ENCODE measurements at places on chromosomes 1 and 21.

DNA sequence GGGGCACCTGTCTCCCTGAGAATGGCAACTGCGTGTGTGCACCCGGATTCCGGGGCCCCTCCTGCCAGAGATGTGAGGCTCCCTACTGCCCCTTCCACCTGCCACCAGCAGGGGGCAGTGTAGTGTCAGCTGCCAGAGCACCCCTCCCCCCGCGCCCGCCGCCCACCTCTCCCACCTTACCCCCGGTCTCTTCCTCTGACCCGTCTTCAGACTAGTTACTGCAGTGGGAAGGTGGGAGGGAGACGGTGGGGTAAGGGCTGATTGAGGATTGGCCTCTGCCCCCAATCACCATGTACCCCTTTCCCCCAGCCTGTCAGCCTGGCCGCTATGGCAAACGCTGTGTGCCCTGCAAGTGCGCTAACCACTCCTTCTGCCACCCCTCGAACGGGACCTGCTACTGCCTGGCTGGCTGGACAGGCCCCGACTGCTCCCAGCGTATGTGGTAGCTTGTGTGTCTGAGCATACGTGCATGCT is 10.1 kb upstream of the LRRC71 start:
- peak; percentile 54 for DNase-seq

DNA sequence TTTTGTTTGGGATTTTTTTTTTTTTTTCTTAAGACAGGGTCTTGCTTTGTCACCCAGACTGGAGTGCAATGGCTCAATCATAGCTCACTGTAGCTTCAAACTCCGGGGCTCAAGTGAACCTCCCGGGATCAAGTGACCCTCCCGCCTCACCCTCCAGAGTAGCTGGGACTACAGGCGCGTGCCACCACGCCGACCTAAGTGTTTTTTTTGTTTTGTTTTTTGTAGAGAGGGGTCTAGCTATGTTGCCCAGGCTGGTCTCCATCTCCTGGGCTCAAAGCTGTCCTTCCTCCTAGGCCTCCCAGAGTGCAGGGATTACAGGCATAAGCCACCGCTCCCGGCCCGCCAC is 776 bp downstream of the HLCS start:
- DNase-seq = no peak

GRCh38 chr1:220243947-220244346 is 28.3 kb downstream of the RAB3GAP2 start:
- DNase-seq = no peak

DNA sequence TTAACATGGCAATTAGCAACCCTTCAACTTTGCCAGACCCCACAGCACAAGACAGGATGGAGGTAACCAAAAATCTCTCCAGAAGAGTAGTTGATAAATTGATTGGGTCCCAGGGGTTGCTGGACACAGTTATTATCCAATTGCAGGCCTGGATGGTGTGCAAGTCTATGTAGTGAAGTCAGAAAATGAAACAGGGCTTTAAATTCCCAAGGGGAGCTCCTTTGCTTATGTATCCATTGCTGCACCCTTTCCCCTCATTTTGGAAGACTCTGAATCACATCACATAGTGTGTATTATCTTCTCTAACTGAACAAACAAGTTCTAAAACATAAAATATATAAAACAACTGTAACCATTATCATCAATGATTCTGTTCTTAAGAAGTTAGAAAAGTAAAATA is 550.2 kb downstream of the LMO4 start:
- DNase-seq = no peak

DNA sequence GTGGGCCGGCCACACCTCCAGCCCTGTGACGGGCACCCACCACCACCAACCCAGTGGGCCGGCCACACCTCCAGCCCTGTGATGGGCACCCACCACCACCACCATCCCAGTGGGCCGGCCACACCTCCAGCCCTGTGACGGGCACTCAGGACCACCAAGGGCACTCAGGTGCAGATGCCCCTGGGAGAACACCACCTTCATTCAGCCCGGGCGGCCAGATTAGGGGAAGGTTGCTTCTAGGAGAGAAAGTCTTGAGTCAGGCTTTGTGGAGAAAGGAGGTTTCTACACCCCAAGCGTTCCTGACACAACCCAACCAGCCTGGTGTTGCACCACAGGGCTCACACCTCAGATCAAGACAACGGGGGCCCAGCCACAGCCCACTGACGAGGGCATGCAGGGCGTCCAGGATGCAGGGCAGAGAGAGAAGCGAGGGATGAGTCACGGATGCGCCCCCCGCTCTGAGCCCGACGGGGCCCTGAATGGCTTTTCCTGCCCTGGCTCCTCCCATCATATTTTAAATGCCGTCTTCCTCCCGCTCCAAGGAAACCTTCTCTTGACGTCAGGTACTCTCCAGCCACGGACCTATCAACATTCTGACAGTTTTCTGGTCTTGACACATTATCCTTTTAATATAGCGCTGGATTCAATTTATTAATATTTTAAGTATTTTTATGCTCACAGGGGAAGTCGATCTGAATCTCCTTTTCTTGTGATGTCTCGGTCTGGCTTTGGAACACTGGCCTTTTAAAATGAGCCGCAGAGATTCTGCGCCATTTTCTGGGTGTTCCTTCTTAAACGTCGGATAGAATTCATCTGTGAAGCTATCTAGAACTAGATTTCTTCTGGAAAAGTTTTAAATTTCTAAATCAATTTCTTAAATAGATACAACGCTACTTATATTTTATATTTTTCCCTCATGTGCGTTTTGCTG is 631 bp upstream of the SPATC1L start:
- peak; percentile 62 for DNase-seq

DNA sequence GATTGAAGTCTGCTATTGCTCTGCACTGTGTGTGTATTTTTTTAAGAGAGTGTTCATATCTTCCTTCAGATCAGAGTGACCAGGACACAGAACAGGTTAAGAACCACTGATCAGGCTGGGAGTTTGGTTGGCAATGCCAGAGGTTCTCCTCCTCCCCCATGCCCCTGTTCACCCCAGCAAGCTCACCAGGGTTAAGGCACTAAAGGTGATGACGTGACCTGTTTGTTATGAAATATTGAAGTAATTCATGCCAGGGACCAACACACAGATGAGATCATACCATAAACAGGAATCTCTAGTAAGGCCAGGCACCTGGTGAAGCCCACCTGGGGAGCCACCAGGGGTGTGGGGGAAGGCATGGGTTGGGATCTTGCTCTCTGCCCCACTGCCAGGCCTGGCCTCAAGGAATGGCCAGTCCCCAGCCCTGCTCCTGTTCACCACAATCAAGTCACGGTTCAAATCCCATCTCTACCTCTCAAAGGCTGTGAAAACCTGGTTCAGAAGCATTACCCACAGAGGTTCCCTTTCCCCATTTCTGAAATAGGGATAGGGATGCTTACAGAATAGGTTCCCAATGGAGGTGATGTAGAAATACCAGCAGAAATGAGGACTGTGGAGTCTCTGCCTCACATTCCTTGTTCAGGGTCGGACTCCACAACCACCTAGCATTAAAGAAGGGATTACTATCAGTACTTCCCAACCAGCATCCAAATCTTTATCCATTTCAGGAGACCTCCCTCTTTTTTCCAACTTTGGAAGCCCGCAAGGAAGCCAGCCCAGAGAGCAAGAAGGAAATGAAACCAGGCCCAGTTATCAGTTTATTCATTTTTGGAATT is 2.4 kb downstream of the ID3 start:
- DNase-seq = no peak

DNA sequence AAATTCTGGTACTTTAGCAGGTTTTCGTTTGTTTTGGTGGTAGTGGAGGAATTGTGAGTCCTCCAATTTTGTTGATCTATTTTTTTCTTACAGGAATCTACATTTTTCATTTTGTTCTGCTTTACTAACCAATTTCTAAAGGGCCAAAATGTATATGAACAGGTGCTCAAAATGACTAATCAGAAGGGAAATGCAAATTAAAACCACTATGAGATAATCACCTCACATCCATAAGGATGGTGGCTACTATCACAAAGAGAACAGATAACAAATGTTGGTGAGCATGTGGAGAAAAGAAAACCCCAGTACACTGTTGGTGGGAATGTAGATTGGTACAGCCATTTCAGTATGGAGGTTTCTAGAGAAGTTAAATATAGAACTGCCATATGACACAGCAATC is 134.2 kb downstream of the LMO4 start:
- no peak for DNase-seq

- no peak for DNase-seq
Observed at GRCh38 chr1:235657269-235657668, 7.7 kb upstream of the GNG4 start.

DNA sequence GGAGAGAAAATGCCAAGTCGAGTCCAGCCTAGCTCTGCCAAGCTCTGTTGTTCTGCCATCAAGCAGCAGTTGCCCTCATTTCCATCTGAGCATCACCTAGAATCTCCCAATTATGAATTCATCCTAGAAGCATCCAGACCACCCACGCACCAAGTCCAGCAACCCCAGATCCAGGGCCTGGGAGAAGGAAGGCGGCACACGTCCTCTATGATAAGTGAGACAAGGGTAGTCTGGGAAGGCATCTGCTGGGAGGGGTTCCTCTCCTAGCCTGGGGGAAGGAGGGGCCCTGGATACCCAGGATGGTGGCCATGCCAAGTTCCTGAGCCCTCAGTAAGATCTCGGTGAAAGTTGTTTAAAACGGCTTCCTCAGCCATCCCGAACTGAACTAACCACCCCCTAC is 70.7 kb downstream of the VWA5B1 start:
- no peak for DNase-seq

GRCh38 chr21:44700101-44701022 is 3.4 kb downstream of the KRTAP10-12 start:
- no peak for DNase-seq

DNA sequence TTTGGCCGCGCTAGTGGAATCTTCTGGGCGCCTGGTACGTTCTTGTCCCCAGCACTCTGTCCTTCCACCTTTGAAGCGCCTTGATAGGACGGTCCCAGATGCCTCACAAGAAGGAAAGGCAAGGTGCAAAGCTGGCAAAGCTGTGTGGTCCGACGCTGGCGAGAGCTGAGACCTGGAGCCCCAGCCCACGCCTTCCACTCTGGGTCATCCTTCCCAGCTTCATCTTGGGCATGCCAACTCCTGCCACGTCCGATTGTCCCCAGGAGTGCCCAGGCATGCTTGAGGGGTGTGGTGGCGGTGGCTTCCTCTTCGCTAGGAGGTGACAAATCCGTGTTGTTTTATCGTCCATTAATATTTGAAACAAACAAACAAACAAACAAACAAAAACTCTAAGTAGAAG is 123.9 kb upstream of the DPYD start:
- DNase-seq = no peak

GRCh38 chr1:237961754-237962153 is 71.0 kb upstream of the ZP4 start:
- DNase-seq = no peak

DNA sequence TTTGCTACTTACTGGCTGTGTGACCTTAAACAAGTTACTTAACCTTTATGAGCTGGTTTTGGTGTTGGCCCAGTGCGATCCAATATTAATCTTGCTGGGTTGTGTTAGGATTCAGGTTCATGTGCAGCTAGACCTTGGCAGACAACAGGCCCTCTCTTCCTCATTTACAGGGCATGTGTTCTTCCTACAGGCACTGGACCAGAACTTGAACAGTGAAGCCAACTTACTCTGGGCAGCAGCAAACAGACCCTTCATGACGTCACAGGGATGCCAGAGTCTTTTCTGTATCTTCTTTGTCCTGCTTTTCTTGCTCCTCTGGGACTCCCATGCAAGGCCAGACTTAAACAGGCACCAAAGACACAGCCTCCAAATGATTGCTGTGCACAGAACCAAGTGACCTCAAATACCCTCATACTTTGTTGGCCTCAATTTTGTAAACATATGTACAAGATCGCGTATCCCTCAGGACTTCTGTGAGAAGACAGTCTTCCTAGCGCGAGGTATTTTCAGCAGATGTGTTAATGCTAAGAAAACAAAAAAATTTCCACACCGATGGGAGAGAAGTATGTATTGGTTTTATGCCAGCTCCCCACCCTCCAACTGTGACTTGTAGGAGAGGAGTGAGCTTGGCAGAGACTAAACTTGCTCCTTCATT is 73.7 kb downstream of the URB2 start:
- DNase-seq = no peak

GRCh38 chr1:44033756-44034155 is 2.5 kb upstream of the SLC6A9 start:
- DNase-seq = no peak

GRCh38 chr1:33047839-33048305 is 11.2 kb upstream of the AK2 start:
- no peak for DNase-seq

DNA sequence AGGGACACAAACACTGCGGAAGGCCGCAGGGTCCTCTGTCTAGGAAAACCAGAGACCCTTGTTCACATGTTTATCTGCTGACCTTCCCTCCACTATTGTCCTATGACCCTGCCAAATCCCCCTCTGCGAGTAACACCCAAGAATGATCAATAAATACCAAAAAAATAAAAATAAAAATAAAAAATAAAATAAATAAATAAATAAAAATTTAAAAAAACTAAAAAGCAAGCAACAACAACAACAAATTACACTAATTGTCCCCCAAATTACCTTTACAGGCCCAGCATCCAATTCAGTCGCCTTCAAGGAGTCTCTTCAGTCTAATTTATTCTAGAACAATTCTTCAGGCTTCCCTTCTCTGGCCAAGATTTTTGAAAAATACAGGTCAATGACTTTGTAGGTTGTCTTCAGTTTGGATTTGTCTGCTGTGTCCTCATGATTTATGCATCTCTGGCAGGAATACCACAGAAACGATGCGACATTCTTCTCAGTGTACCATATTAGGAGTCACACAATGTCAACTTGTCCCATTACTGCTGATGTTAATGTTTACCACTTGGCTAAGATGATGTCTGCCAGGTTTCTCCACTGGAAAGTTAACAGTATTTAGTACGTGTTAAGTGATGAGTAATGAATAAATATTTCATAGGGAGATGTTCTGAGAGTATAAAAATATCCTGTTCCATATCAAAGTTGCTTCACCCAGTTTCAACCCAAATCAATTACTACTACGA is 20.3 kb upstream of the BMP8B start:
- no peak for DNase-seq

- no peak for DNase-seq
Observed at GRCh38 chr1:221448585-221449175, 293.2 kb downstream of the DUSP10 start.

DNA sequence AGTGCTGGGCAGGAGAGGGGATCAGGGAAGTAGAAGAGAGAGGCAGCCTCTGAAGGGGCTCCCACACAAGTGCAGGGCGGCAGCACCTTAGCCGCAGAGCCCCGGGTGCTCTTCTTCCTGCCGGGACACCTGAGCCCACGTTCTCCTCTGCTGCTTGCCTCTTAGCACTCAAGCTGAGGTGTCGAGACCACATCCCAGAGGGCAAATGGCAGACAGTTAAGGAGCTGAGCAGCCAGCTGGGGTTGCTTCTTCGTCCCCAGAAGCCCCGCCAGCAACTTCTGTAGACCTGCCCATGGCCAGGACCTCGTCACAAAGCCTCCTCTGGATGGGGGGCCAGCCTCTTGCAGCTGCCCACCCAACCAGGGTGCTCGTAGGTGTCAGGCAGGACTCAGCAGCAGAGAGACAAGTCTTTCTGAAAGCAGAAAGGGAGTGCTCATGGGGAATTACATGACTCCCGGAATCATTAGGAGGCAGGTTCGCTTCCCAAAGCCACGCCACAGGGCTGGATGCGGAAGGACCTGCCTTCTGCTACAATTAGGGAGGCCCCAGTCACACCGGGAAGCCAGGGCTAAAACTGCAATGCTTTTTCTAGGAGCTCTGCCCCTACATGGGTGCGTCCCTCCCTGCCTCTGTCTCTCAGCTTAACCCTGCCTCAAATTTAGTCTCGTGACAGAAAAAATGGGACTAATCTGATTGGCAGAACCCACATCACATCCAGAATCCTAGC is 141.4 kb upstream of the RAB4A start:
- peak; percentile 11 for DNase-seq

- no peak for DNase-seq
Observed at GRCh38 chr1:101237229-101237837, 514 bp downstream of the S1PR1 start.

- no peak for DNase-seq
Observed at GRCh38 chr21:45420061-45421041, 15.4 kb downstream of the COL18A1 start.
